Placental pericyte (primary cell): ENCODE measurements at places on chromosomes 2 and 18. TPM values are rescaled to one million over a fixed set of nuclear protein-coding genes. Genes with fewer than 3 reads are reported as not detected.

Gene SFT2D3
- total RNA-seq: 4.4 and 8.2 TPM in 2 replicates

Gene COBLL1
- total RNA-seq: 8.9 and 33.0 TPM in 2 replicates

Gene TOGARAM2
- total RNA-seq: under 0.01 TPM in 2 replicates

Gene CYTIP
- total RNA-seq: not detected in 2 replicates

Gene PTPN4
- total RNA-seq: 12.9 and 16.0 TPM in 2 replicates

Gene GATA6
- 7.7 and 16.4 TPM in 2 replicates for total RNA-seq

Gene ELOA2
- not detected in 2 replicates for total RNA-seq

Gene CBLN2
- total RNA-seq: 13.9 TPM in 1 of 2 replicates, not detected in the other

Gene HJURP
- total RNA-seq: 3.3 and 56.3 TPM in 2 replicates

Gene CNPPD1
- 20.9 and 36.8 TPM in 2 replicates for total RNA-seq

Gene YIPF4
- 17.9 and 18.9 TPM in 2 replicates for total RNA-seq

Gene PLCL1
- total RNA-seq: under 0.01 and 0.43 TPM in 2 replicates

Gene FAM124B
- 0.22 and 0.57 TPM in 2 replicates for total RNA-seq

Gene GPR35
- 0.14 and 0.44 TPM in 2 replicates for total RNA-seq

Gene MMADHC
- total RNA-seq: 184 and 190 TPM in 2 replicates

Gene KIF5C
- total RNA-seq: under 0.01 and 0.14 TPM in 2 replicates

Gene SIX3
- total RNA-seq: not detected in 2 replicates

Gene INO80C
- 5.6 and 7.4 TPM in 2 replicates for total RNA-seq
